Left lung (tissue), 14 donors: ENCODE measurements at places on chromosomes 1 and 21. TPM values are rescaled to one million over a fixed set of nuclear protein-coding genes. Genes with fewer than 3 reads are reported as not detected.

GBP6 gene
- total RNA-seq = 0.73 TPM

DNA sequence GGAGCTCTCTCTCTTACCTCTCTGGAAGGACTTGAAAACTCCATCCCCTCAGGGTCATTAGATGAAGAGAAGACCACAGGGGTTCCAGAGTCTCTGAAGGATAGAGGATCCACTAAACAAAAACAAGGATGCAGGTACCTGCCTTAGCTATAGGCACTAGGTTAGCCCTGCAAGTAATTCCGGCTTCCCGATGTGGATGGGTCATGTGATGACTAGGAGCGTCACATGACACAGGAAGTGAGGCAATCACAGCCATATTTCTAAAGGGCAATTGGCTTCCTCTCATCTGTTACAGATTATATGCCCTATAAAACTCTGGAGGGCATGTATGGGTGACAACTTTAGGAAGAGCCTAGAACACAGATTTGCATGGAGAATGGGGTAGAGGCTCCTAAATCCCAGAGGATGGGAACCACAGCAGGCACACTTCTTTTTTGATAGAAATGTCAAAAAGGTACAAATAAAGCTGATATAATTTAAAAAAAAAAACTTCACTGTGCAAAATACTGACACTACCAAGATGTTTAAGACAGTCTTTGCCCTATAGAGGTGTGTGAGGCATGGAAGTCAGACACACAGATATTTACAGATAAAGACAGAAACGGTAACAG, 14.1 kb downstream of the ENTREP3 start:
- peak; percentile 69 for DNase-seq
- H3K27me3 ChIP-seq = no peaks in the 10 kb centered on the region
- no peaks in the 10 kb centered on the region for H3K4me1 ChIP-seq
- no peak overlapping the region for H3K27ac ChIP-seq
- peaks cover 33% of the 10 kb centered on the region for H3K36me3 ChIP-seq

- H3K27ac ChIP-seq = no peak overlapping the region
- DNase-seq = no peak
- no peaks in the 10 kb centered on the region for H3K36me3 ChIP-seq
- no peaks in the 10 kb centered on the region for H3K4me1 ChIP-seq
- no peak overlapping the region for H3K4me3 ChIP-seq
These were observed 107.7 kb upstream of the SLC5A9 start for GRCh38 chr1:48114596-48115382.

- no peaks in the 10 kb centered on the region for H3K36me3 ChIP-seq
- peaks cover 31% of the 10 kb centered on the region for H3K4me1 ChIP-seq
- DNase-seq = no peak
These were observed 89.4 kb upstream of the IPO9 start for GRCh38 chr1:201739492-201740085.

DNA sequence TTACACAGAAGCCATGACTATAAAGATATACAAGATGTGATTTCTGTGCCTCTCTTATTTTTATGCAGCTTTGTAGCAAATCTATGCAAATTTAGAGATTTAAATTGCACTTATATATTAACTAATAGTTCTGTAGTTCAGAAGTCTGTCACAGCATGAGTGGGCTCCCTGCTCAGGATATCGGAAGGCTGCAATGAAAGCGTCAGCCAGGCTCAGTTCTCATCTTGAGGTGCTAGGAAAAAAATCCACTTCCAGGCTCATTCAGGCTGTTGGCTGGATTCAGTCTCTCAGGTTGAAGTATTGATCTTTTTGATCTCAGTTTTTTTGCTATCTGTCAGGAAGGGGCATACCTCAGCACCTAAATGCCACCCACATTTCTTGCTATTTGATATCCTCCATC, 487.4 kb upstream of the DEPDC1 start:
- DNase-seq = no peak
- no peak overlapping the region for H3K4me3 ChIP-seq
- no peaks in the 10 kb centered on the region for H3K4me1 ChIP-seq
- no peaks in the 10 kb centered on the region for H3K36me3 ChIP-seq
- no peaks in the 10 kb centered on the region for H3K27me3 ChIP-seq

TMOD4 gene
- total RNA-seq = not detected

HSD11B1 gene
- 8.1 TPM for total RNA-seq

RAB25 gene
- total RNA-seq = 59.4 TPM

DCST1 gene
- not detected for total RNA-seq
